Immature natural killer cell (primary cell): ENCODE measurements at places on chromosomes 5 and 9.
A peak's percentile ranks its signal among the peaks of the same experiment; 100 is the strongest.

DNA sequence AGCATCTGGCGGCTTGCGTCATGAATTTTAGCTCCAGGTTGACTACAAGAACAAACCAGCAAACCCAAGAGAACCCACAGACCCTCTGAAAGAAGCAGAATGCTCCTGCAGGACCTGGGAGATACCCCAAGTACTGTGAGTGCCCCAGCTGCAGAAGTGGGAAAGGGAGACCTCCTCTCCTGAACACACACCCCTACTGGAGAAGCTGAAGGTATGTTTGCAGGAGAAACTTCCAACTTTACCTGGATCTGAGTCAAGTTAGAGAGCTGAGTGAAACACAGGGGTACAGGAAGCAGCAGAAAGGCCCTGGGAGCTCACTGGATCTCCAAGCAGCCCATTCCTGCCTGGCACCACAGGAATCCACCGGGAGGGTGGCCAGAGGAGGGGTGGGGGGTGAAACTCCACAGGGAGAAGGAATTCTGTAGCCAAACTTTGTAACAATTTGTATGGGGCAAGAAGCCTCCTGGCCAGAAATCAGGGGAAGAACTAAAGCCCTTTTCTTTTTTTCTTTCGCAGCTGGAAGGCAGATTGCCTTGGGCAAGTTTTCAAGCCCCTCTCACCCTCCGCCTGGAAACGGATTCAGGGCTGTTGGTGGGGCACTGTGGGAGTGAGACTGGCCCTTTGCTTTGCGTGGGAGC lies 576.2 kb downstream of the BNC2 start:
- DNase-seq: no peak

- DNase-seq: no peak
Observed at GRCh38 chr9:137232510-137232909, 1.8 kb downstream of the SLC34A3 start.

- no peak for DNase-seq
Observed at GRCh38 chr9:95836072-95836471, 39.4 kb upstream of the ERCC6L2 start.

GRCh38 chr5:163614787-163615186 lies 109.4 kb downstream of the MAT2B start:
- DNase-seq: no peak

- no peak for DNase-seq
Observed at GRCh38 chr5:114883675-114884074, 286.0 kb downstream of the TRIM36 start.

DNA sequence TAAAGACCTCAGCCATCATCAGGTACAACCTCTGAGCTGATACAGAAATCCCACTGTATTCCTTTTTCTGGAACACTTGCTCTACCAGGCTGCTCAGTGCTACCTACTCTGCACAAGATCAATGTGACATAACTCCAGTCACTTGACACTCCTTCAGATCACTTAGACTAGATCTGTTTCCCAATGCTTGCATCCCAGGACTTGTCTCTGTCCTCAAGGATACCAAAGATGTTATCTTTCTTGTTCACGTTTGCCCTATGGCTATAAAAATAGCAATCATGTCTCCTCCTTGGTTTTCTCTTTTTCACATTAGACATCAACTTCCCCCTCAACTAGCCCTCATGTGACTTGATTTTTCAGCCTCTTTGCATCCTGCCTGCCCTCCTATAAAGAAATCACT lies 188.1 kb upstream of the PTGER4 start:
- no peak for DNase-seq

DNA sequence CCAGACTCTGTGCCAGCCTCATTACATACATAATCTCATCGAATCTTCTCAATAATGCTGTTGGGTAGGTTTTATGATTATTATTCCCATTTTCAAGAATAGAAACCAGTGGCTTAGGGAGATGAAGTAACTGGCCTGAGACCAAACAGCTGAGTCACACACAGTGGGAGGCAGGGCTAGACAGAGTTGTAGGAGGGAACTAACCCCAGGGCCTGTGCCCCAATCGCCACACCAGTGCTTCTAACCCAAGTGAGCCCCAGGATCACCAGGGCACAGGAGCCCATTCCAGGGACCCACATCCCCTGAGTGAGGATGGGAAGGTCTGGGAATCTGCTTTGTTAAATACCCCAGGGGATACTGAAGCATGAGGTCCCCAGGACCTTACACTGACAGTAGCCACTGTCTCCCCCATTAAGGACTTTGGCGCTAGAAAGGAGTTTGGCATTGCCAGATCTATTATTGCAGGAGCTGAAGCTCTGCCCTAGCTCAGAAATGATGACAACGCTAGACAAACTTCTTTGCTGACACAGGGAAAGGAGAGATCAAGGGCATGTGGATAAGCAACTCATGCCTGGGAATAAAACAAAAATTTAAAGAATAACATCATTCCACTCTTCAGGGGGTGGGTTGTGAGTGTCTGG lies 63.8 kb upstream of the PPARGC1B start:
- DNase-seq: no peak

DNA sequence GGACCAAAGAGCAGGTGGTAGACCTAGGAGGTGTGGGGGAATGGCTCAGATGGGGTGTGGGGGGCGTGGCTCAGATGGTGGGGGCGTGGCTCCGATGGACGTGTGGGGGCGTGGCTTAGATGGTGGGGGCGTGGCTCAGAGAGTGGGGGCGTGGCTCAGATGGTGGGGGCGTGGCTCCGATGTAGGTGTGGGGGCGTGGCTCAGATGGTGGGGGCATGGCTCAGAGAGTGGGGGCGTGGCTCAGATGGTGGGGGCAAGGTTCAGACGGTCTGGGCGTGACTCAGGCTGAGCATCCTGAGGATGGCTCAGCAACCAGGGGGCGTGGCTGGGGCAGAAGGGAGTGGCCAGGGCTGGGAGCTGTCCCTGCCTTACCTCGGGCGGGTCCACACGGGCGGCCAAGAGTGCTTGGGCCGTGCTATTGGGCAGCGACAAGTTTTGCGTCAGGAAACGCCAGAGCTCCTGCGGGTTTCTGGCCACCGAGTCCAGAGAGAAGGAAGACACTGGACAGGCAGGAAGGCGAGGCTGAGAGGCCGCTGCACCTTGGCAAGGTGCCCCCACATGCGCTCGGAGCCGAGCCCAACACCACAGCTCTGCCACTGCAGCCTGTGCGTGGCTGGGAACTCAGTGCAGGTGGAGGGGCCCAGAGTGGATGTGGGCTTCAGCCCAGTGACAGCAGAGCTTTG lies 5.9 kb downstream of the ABCA2 start:
- peak; percentile 58 for DNase-seq

- DNase-seq: no peak
Observed at GRCh38 chr5:65989158-65989557, 62.8 kb downstream of the ERBIN start.

DNA sequence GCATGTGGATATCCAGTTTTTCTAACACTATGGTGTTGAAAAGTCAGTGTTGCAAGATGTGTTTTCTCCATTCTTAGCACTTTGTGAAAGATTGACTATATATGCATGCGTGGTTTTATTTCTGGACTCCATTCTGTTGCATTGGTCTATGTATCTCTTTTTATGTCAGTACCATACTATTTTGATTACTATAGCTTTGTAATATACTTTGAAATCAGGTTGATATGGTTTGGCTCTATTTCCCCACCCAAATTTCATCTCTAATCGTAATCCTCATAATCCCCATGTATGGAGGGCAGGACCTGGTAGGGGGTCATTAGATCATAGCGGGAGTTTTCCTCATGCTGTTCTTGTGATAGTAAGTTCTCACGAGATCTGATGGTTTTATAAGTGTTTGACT lies 6.5 kb downstream of the RIC1 start:
- no peak for DNase-seq
